HEK293T (cell line): ENCODE measurements at places on chromosomes 7 and 10.

- no peak for DNase-seq
These were observed 20.5 kb downstream of the STRA8 start for GRCh38 chr7:135253851-135254771.

DNA sequence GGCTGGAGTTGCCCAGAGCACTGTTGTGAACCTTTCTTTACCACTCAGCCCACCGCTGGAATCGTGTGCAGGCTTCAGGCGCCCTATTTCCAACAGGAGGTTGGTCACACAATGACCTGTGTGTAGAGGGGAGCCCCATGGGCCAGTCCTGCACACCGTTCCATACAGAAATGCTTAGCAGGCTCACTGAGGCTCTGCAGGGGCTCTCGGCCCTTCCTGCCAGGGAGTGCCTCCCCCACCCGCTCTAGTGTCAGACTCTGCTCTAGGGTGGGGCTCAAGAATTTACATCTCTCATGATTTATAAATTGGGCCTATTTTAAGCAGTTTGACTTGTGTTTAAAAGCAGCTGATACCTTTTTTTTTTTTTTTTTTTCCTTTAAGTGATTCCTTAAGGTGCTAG lies 42.0 kb downstream of the SHH start:
- no peak for DNase-seq

- DNase-seq = no peak
These were observed 1.9 kb upstream of the PGAM2 start for GRCh38 chr7:44067064-44067951.

GRCh38 chr10:964321-964987 lies 23.8 kb upstream of the GTPBP4 start:
- DNase-seq = no peak
